A549 treated with dexamethasone at 1 μM for 4 hours (cell line): ENCODE measurements at places on chromosomes 3 and 15. TPM values are rescaled to one million over a fixed set of nuclear protein-coding genes. Genes with fewer than 3 reads are reported as not detected.

Gene PLAAT1
- 0.09 to 0.16 TPM in 2 of 5 replicates, not detected in the others for total RNA-seq

Gene DZIP1L
- total RNA-seq, result 8.0 to 12.5 TPM (median 11.0 TPM) in 5 replicates

Gene TIMP4
- total RNA-seq, result 10.6 to 13.2 TPM (median 11.0 TPM) in 5 replicates

Gene ANKUB1
- not detected in 5 replicates for total RNA-seq

Gene TP63
- 0.09 to 0.30 TPM (median 0.18 TPM) in 5 replicates for total RNA-seq
